ENCODE measurements at places on chromosomes 16 and 17.

DNA sequence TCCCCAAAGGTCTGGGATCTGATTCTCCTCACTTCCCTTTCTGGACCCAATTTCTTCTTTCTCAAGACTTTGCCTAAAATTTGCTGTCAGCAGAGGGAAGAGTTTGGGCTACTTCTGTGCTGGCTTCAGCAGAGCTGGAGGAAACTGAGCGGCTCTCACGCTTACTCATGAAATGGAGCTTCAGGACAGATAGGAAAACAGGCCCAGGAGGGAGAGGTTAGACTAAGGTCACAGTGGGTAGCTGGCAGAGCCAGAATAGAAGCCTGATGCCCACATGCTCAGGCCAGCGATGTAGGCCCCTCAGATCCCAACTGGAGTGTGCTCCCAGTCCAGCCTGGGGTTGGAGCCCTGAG lies 593 bp downstream of the SLC38A7 start:
- no peak for DNase-seq

GRCh38 chr16:17552351-17552750 lies 81.6 kb upstream of the XYLT1 start:
- DNase-seq = no peak

DNA sequence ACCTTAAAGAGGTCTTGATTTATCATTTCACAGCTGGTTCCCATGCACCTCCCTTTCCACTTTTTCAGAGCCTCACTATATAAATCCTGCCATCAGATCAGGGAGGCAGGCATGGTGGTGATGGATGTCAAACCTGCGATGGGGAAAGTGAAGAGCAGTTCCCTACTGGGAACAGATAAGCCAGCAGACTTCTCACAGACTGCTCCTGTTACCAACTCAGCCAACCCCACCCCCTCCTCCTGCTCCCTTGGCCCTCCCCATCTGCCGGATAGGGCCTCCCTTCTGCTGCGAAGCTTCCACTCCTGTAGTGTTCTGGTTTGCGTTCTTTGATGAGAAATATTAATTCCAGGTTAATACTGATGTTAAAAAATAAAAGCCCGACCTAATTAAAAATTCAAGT lies 232.1 kb downstream of the STX8 start:
- DNase-seq = no peak

GRCh38 chr17:7712111-7712771 lies 5.3 kb upstream of the DNAH2 start:
- no peak for DNase-seq

DNA sequence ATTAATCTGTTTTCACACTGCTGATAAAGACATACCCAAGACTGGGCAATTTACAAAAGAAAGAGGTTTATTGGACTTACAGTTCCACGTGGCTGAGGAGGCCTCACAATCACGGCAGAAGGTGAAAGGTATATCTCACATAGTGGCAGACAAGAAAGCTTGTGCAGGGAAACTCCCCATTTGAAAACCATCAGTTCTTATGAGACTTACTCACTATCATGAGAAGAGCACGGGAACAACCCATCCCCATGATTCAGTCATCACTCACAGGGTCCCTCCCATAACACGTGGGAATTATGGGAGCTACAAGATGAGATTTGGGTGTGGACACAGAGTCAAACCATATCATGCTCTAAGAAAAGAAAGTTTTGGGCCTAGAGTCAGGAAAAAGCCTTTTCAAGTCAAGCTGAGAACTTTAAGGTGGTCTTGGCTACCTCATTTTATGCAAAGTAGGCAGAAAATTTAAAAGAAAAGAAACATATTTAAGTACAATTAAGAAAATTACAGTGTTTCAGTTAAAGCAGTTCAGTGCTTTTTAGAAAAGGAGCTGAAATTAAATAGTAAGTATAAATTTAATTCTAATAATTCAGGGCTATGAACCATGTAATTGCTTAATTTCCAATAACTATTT lies 24.9 kb upstream of the CRYM start:
- DNase-seq = no peak

DNA sequence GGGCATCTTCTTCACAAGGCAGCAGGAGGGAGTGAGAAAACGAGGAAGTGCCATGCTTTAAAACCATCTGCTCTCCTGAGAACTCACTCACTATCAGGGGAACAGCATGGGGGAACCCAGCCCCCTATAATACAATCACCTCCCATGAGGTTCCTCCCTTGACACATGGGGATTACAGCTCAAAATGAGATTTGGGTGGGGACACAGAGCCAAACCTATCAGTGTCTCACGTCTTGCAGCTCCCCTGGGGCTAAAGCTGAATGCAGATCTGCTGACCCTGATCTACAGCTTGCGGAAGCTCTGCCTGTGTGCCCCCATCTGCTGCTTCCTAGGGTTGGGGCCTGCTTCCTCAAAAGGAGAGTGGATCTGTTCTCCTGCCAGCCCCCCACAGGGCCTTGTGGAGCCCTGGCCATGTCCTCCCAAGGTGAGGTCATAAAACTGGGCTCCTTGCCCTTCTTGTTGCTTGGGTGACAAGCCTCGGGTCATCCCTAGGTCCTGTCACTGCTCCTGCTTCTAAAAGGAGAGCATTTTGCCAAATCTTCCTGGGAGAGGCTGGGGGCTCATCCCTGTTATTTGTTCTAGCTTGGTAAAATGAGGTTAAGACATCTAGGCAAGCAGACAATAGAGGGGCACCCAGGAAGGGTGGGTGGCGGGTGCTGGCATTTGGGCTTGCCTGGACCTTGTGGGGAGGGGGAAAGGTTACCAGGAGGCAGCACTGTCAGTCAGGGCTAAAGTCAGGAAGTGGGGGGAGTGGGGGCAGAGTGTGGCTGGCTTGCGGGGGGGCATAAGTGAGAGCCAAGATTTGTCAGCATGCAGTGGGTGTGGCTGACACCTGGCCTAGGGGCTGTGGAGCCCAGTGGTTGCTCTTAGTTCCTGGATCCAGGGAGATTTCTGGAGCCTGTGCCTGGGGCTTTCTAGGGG lies 16.0 kb downstream of the KRT33A start:
- DNase-seq = peak; percentile 8

DNA sequence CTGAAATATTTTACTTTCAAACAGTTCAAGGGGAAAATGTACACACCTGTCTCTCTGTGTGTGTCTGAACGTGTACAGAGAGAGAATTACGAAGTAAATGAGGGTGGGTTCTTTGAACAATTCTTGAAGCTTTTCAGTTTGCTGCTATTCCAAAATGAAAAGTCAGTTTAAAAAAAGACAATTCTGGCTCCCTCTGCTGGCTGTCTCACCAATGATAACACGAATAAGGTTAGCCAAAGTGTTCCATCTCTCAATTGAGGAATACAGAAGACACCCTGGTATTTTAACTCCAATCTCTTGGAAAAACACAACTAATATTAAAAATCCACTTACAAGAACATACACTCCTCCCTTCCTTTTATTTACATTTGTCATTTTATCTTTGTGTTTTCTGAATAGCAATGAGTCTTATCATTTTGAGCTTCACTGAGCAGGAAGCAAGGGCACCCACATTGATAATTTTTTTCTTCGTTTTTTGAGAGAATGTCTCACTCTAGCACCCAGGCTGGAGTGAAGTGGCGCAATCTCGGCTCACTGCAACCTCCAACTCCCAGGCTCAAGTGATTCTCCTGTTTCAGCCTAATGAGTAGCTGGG lies 20.5 kb downstream of the EFTUD2 start:
- no peak for DNase-seq

GRCh38 chr17:8994319-8994718 lies 27.0 kb upstream of the NTN1 start:
- DNase-seq = peak; percentile 38

DNA sequence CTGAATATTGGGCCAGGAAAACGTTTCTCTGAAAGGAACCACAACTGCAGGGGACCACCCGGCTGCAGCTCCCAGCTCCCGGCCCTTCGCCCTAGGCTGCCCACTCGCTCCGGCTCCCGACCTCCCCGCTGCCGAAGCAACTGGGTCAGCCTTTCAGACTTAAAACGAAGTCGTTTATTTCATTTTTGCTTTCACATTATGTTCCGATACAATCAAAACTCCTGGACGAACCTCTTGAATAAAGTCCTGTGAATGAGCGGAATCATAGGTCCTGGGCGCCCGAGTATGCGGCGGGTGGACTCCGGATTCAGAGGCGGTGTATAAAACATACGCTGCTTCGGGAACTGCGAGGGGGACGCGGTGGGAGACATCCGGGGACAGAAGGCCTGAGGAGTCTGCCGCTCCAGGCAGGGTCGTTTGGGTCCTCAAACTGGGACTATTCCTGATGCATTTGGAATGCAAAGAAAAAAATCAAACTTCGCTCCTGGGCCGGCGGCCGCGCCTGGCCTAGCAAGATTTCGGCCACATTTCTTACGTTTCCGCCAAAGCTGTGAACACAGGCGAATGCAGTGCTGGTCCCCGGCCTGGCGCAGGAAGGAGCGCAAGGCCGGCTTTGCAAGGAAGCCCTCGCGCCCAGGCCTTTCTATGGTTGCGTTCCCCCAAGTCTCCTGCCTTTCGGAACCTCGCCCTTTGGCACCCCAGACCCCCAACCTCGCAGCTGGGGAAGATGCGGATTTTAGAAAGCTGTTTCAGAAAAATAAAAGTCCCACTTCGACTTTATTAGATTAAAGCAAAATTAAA lies 3.7 kb downstream of the CBLN1 start:
- DNase-seq = no peak

DNA sequence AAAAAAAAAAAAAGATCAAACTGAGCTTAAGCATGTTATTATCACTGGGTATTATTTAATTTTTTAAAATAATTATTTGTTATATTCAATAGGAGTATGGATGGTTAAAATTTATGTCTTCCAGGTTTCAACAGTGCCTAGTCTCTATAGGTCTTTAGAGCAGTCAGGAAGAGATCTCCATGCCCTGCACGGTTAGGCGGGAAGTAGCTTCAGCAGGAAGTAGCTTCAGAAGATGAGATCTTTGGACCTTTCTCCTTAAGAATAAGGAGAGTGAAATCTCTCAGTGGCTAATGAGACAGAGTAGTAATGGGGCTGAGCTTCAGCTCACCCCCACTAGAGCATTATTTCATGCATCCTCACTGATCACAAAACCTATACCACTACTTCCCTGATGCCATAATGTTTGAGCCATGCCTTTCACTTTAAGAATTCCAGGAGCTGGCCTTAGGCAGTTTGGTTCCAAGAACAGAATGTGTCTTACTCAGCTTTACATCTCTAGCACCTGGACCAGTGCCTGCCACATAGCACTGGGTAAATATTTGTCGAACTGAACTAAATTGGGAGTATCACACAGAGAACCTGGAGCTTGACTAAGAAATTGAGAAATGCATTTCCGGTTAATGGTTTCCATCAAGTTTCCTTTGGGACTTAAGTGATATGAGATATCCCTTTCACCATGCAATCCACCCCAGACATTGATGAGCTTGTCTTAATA lies 43.5 kb downstream of the SCPEP1 start:
- DNase-seq = no peak

DNA sequence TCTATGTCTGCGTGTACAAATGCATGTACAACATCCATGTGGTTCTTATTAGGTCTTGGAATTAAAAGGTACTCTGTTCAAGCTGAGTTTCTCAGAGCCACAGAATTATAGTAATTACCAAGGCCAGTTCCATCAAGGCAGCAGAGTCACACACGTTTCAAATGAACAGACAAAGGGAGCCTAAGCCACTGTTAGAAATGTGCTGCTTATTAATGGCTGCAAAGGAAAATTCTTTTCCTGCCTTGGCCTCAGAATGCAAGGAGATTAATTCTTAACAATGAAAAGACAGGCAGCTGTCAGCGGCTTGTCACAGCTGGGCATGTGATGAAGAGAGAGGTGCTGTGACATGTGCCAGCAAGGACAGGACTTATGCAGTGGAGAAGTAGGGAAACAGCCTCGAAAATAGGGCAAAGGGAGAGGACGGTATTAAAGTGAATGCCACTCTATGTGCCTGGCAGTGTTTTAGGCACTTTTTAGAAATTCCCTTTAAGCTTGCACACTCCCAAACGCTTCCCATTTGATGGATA lies 100.1 kb upstream of the CLEC3A start:
- no peak for DNase-seq

DNA sequence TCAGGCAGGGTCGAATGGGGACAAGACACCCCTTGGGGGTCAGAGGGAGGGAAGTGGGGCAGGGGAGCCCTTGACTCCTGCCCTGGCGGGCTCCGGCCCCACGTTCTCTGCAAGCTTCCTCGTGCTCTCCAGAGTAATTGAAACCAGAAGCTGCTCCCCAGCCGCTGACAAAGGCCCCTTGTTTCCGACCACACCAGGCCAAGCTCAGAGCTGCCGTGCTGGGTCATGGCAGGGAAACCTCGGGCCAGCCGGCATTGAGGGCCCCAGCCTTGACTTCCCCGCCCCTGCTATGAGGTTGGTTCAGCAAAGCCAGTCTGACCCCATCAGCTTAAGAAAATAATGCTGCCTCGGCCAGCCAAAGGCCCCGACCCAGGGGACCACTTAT lies 43.3 kb downstream of the TIMM22 start:
- no peak for DNase-seq

- DNase-seq = no peak
Measured at GRCh38 chr17:2304931-2305330, 1.2 kb downstream of the SRR start.

DNA sequence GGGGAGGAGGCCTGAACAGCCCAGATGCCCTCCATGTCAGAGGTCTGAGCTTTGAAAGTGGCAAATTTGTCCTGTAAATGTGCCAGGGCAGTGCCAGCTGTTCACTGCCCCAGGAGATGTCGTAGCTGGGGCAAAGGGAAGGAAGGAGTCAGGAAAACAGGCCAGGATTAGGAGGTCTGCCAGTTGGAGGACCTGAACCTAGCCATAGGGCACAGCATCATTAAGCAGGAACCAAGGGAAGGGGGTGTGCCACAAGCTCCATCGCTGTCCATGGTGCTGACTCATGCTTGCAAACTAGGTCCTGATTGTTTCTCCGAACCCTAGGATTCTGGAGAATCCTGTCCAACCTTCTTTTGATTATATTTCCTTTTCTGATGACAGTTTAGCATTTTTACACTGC lies 124.2 kb downstream of the TMEM132E start:
- peak; percentile 12 for DNase-seq

- DNase-seq = no peak
Measured at GRCh38 chr17:59400858-59401257, 69.4 kb downstream of the YPEL2 start.

DNA sequence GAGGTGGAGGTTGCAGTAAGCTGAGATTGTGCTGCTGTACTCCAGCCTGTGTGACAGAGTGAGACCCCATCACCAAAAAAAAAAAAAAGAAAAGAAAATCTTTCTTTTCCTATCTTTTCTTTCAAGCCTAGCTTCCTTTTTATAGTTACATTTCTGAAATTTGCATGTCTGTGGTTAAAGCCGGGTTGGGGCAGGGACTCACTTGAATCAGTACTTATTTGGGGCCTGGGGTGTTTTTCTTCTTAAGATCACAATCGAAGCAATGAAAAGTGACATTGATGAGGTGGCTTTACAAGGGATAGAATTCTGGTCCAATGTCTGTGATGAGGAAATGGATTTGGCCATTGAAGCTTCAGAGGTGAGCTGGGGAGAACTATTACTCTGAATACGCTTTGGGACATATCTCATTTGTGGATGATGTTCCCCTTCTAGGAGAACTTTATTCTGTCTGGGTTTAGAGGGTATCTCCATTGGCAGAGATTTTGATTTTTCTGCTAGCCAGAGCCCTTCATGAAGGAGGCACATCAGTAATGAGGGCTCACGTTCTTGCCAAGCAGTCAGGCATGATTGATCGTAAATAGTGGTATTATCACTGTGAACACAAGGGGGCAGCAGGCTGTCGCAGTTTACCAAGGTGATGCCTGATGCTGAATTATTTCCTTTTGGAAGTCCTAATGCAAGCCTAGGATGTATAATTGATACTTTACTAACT lies 14.3 kb downstream of the KPNB1 start:
- DNase-seq = peak; percentile 51

Measured in CMK (cell line).